Endodermal cell (in vitro differentiated cells): ENCODE measurements at places on chromosomes 3 and 15. TPM values are rescaled to one million over a fixed set of nuclear protein-coding genes. Genes with fewer than 3 reads are reported as not detected.

POPDC2 gene
- total RNA-seq: 1.1 and 1.6 TPM in 2 replicates

HRH1 gene
- 0.52 TPM in 1 of 3 replicates, not detected in the others for total RNA-seq

SYNPR gene
- 0.34 TPM in 1 of 3 replicates, not detected in the others for total RNA-seq

RETNLB gene
- total RNA-seq: not detected in 2 replicates

ZNF80 gene
- not detected in 2 replicates for total RNA-seq

SUCNR1 gene
- not detected in 3 replicates for total RNA-seq

GCHFR gene
- 30.2 and 33.6 TPM in 2 replicates for total RNA-seq

VEPH1 gene
- 7.9 and 11.8 TPM in 2 replicates for total RNA-seq

ALDH1L1 gene
- 1.5 to 1.6 TPM (median 1.5 TPM) in 3 replicates for total RNA-seq

KCNH8 gene
- total RNA-seq: 12.0 to 22.4 TPM (median 13.0 TPM) in 3 replicates

TMEM207 gene
- total RNA-seq: not detected in 2 replicates

SLC27A2 gene
- total RNA-seq: 4.7 to 6.8 TPM (median 6.4 TPM) in 3 replicates

RARRES1 gene
- 0.58 TPM in 1 of 3 replicates, not detected in the others for total RNA-seq

TTLL13 gene
- total RNA-seq: 0.46 to 0.70 TPM in 2 of 3 replicates, not detected in the other

KLHL40 gene
- not detected in 2 replicates for total RNA-seq

GOLGA8J gene
- total RNA-seq: not detected in 2 replicates

IQCF5 gene
- not detected in 2 replicates for total RNA-seq

DNA sequence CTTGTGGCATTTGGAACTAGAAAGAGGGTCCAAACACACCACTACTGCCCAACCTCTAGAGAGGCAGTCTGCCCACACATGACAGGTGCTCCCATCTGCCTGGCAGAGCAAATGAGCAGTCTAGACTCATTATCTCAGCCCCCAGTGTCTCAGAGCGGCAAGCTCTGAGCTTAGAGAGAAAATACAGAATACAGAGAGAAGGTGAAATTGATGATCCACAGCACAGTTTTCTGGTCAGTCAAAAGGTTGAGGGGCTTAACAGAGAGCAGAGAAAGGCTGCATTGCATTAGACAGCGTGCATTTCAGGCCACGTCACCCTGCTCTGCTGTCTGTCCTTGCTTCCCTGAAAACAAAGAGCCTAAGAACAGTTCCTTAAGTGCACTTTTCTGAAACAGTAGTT, 135.1 kb downstream of the KCNMB2 start:
- H3K36me3 ChIP-seq: no peaks in the 10 kb centered on the region
- no peak overlapping the region for H3K4me3 ChIP-seq
- no peaks in the 10 kb centered on the region for H3K27me3 ChIP-seq
- H3K4me1 ChIP-seq: no peaks in the 10 kb centered on the region
- no peak for DNase-seq
- no peak overlapping the region for H3K27ac ChIP-seq

GRCh38 chr3:17025594-17026139, 140.9 kb downstream of the PLCL2 start:
- H3K4me1 ChIP-seq: no peaks in the 10 kb centered on the region
- no peak overlapping the region for H3K4me3 ChIP-seq
- H3K27ac ChIP-seq: no peak overlapping the region
- H3K36me3 ChIP-seq: no peaks in the 10 kb centered on the region

- H3K4me1 ChIP-seq: peaks cover 5% of the 10 kb centered on the region
- H3K27me3 ChIP-seq: no peaks in the 10 kb centered on the region
- H3K27ac ChIP-seq: no peak overlapping the region
- DNase-seq: no peak
- H3K4me3 ChIP-seq: no peak overlapping the region
Measured at GRCh38 chr3:65338571-65338970, 650.8 kb upstream of the ADAMTS9 start.

DNA sequence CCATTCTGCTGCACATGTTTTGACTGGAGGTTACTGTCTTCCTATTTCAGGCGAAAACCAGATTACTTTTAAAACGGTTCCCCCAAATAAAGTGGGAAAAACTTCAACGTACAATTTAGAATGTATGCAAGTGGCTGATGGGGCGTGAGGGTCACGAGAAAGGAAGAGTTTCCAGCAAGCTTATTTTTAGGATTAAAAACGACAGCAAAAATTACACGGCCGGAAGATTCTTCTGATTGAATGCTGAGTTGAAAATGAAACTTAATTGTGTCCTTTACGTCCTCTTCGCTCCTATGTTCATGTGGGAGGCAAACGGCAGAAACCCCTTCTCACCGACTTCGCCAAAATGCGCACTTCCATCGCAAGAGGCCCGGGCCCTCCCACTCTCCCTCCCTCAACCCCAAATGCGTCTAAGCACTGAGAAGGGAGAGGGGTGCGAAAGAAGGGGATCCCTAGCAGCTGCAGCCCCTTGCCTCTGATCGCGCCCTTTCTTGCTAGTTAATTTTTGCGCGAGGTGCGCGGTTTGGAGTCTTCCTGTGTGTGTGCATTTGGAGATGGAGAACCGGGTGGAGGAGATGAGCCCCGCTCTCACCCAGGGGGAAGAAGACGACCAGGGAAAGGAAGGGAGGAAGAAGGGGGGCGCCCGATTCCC, 656 bp downstream of the CD47 start:
- H3K4me3 ChIP-seq: peak overlapping the region; percentile 90
- no peaks in the 10 kb centered on the region for H3K4me1 ChIP-seq
- H3K36me3 ChIP-seq: no peaks in the 10 kb centered on the region
- H3K27ac ChIP-seq: peak overlapping the region; percentile 27

- H3K27ac ChIP-seq: no peak overlapping the region
- H3K36me3 ChIP-seq: no peaks in the 10 kb centered on the region
- H3K4me3 ChIP-seq: no peak overlapping the region
- no peak for DNase-seq
Measured at GRCh38 chr3:156801746-156802145, 24.4 kb upstream of the LEKR1 start.

GRCh38 chr3:107978131-107979055, 112.4 kb downstream of the CD47 start:
- H3K4me3 ChIP-seq: no peak overlapping the region
- H3K27me3 ChIP-seq: peaks cover 6% of the 10 kb centered on the region
- no peak for DNase-seq
- H3K27ac ChIP-seq: peak overlapping the region; percentile 89
- no peaks in the 10 kb centered on the region for H3K4me1 ChIP-seq

DNA sequence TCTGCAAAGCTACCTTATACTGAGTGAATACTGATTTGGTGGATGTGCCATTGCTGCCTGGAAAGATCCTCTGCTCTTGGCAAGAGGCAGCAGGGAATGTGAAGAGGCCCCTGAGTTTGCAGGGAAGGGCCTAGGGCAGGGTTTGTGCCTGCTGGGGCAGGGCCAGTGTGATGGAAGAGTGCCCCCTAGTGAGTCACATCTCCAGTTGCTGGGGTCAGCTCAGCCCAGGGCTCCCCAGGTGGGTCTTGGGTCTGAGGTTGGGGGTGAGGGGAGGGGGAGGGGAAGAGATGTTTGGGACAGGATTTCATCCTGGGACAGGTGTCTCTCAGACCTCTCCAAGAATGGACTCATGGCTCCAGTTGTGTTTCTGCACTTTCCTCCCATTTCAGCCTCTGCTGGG, 4.1 kb upstream of the AMOTL2 start:
- no peak overlapping the region for H3K4me3 ChIP-seq
- H3K36me3 ChIP-seq: no peaks in the 10 kb centered on the region
- H3K4me1 ChIP-seq: peaks cover 4% of the 10 kb centered on the region

DNA sequence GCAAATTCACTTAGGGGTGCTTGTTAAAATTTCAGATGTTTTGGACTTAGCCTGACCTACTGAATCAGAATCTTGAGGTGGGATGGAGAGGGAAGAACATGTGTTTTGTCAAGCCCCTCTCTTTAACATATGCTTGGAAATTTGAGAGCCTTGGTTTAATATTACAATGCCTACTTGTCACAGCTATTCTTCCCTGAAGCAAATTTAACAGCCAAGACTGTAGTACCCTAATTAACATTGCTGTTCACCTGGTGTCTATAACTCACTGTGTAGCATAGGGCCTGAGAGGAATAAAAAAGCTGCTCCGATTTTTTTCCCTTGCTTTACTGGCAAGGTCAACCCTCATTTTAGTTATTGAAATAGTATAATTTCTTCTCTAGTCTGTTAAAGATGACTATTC, 880.1 kb downstream of the CADM2 start:
- H3K36me3 ChIP-seq: no peaks in the 10 kb centered on the region
- H3K27me3 ChIP-seq: no peaks in the 10 kb centered on the region
- no peak overlapping the region for H3K4me3 ChIP-seq
- no peaks in the 10 kb centered on the region for H3K4me1 ChIP-seq
- H3K27ac ChIP-seq: no peak overlapping the region

GRCh38 chr3:14489641-14490040, 50.5 kb downstream of the GRIP2 start:
- no peak overlapping the region for H3K4me3 ChIP-seq
- peaks cover 8% of the 10 kb centered on the region for H3K36me3 ChIP-seq
- H3K27me3 ChIP-seq: no peaks in the 10 kb centered on the region
- DNase-seq: no peak
- no peaks in the 10 kb centered on the region for H3K4me1 ChIP-seq

DNA sequence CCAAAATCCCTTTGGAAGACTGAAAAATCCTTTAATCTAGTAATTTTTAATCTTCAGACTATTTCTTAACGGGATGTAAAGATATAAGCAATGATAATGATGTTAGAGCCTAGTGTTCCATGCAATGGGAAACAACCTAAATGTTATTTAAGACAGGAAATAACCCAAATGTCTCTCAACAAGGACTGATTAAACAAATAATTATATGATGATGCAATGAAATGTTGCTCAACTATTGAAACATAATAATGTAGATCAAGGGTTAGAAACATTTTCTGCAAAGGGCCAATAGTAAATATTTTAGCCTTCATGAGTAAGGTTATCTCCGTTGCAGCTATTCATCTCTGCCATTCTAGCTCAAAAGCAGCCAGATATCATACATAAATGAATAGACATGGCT, 275.4 kb downstream of the NEK10 start:
- no peak overlapping the region for H3K4me3 ChIP-seq
- H3K27me3 ChIP-seq: no peaks in the 10 kb centered on the region
- no peak overlapping the region for H3K27ac ChIP-seq
- no peaks in the 10 kb centered on the region for H3K4me1 ChIP-seq
- DNase-seq: no peak

GRCh38 chr3:38139652-38140051, 1.2 kb downstream of the MYD88 start:
- peak; percentile 43 for DNase-seq
- peaks cover 16% of the 10 kb centered on the region for H3K36me3 ChIP-seq
- H3K27me3 ChIP-seq: no peaks in the 10 kb centered on the region
- H3K4me1 ChIP-seq: peaks cover 9% of the 10 kb centered on the region
- peak overlapping the region; percentile 88 for H3K4me3 ChIP-seq
- H3K27ac ChIP-seq: no peak overlapping the region

DNA sequence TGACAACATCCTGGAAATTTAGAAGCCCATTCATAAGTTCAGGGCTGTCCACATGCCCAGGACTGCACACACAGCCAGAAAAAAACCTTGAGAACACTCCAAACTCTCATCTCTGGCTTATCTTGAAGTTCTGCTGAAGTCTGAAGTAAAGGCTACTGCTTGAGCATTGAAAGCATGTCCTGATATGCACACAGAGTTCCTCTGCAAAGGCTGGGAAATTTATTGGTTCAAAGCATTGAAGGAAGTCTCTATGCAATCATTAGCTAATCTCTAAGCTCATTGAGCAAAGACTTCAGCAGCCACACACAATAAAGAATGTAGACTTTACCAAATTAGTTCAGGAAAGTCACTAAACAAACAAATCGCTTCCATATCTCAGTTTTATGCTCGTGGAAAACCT, 162.0 kb upstream of the STT3B start:
- H3K27me3 ChIP-seq: no peaks in the 10 kb centered on the region
- no peaks in the 10 kb centered on the region for H3K36me3 ChIP-seq
- DNase-seq: no peak
- no peak overlapping the region for H3K27ac ChIP-seq

DNA sequence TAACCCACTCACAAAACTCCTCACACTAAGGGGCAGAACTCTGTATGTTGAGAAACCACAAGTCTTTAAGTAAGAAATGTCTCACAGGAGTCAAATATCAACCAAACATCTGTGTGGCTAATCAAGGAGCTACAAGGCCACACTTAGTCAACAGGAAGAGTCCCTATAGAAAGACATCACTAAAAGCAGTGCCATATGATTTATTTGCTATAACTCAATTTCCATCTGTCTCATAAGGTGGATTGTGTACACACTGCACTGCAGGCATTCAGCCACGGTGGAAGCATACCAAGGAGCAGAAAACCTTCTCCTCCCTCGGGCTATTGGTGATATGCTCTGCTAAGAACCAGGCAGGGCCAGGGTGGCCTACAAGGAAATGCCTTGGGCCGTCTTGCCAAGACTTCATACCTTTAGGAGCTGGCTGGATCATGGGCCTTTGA, 197.6 kb upstream of the CFAP20DC start:
- no peak for DNase-seq
- H3K36me3 ChIP-seq: no peaks in the 10 kb centered on the region
- H3K4me1 ChIP-seq: peaks cover 11% of the 10 kb centered on the region
- no peak overlapping the region for H3K27ac ChIP-seq
- H3K4me3 ChIP-seq: no peak overlapping the region
- H3K27me3 ChIP-seq: no peaks in the 10 kb centered on the region

DNA sequence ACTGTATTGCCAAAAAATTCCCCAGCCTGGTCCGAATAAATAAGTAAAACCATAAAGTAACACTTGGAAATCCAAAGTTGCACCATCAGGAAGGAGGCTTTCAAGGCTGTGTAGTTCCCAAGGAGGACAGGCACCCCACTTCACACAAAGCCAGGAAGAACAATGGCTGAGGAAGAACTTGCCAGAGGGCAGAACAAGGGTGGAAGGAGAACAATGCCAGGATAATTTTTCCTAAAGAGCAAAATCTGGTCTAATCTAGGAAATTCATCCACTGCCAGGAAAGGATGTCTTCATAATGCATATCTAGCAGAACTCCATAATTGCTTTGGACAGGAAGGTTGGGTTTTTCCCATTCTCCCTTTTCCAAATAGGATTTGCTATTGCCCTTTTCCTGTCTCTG, 15.7 kb upstream of the ARID3B start:
- H3K4me3 ChIP-seq: no peak overlapping the region
- no peaks in the 10 kb centered on the region for H3K4me1 ChIP-seq
- no peaks in the 10 kb centered on the region for H3K36me3 ChIP-seq
- no peak overlapping the region for H3K27ac ChIP-seq

- peaks cover 82% of the 10 kb centered on the region for H3K27me3 ChIP-seq
- no peaks in the 10 kb centered on the region for H3K36me3 ChIP-seq
- DNase-seq: peak; percentile 72
- H3K27ac ChIP-seq: no peak overlapping the region
- H3K4me3 ChIP-seq: no peak overlapping the region
- H3K4me1 ChIP-seq: peaks cover 5% of the 10 kb centered on the region
Measured at GRCh38 chr3:198081421-198081844, 121.4 kb downstream of the LMLN start.

DNA sequence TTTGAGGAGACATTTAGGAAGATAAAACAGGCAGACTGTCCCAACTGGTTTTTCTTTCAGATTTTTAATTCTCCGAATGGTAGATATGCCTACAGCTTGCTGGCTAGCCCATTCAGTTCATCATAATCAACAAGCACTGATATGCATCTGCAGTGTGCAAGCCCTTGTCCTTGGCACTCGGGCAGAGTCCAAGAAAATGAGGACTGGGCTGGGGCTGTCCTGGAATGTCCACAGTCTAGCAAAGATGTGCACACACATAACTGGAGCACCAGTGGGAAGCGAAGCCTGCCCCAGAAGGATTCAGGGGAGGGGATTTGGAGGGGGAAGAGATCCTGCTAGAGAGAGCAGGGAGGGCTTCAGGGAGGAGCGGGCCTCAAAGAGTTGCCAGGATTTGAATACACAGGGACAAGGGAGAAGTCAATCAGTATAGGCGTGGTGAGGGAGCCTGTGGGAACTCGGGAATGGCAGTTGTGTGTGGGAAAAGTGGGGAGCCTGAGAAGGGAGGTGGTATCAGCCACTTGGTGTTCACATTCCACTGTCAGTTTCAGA, 8.7 kb downstream of the FAH start:
- no peaks in the 10 kb centered on the region for H3K27me3 ChIP-seq
- no peak overlapping the region for H3K27ac ChIP-seq
- no peak overlapping the region for H3K4me3 ChIP-seq
- H3K36me3 ChIP-seq: no peaks in the 10 kb centered on the region
- no peaks in the 10 kb centered on the region for H3K4me1 ChIP-seq
- DNase-seq: no peak

- H3K27ac ChIP-seq: no peak overlapping the region
- no peaks in the 10 kb centered on the region for H3K27me3 ChIP-seq
Measured at GRCh38 chr3:133440652-133441051, 40.8 kb downstream of the BFSP2 start.
